ENCODE measurements at places on chromosomes 12 and 14.

DNA sequence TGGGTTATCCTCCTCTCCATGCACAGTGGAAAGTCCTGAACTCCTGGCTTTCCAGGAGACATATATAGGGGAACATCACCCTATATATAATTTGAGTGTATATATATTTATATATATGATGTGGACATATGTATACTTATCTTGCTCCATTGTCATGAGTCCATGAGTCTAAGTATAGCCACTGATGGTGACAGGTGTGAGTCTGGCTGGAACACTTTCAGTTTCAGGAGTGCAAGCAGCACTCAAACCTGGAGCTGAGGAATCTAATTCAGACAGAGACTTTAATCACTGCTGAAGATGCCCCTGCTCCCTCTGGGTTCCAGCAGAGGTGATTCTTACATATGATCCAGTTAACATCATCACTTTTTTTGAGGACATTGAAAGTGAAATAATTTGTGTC lies 4.4 kb downstream of the SSTR1 start:
- no peak for DNase-seq

DNA sequence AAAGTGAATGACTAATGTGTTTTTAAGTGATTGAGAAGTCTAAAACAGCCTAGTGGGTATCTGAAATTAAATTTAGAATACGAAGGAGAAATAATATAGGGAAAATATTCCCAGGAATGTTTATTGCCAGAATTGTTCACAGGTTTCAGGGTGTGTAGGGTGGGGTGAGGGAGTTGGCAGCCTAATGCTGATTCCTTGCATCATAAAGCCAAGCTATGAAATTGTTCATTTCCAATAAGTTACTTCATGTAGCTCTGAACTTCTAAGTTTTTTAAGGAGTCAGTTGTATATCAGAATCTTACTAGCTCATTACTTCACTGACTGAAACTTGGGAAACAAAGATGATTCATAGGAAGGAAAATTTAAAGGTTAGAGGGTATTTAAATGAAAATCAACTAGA lies 56.4 kb downstream of the RAB35 start:
- DNase-seq = no peak

GRCh38 chr12:6647083-6647604 lies at the start of gene ACRBP:
ACRBP (minus strand) TSS chr12:6647432; CDS start chr12:6647366, 66 bp downstream.
- DNase-seq = peak; percentile 76

- DNase-seq = peak; percentile 92
These were observed 876 bp upstream of the PPM1A start for GRCh38 chr14:60247994-60248696.

DNA sequence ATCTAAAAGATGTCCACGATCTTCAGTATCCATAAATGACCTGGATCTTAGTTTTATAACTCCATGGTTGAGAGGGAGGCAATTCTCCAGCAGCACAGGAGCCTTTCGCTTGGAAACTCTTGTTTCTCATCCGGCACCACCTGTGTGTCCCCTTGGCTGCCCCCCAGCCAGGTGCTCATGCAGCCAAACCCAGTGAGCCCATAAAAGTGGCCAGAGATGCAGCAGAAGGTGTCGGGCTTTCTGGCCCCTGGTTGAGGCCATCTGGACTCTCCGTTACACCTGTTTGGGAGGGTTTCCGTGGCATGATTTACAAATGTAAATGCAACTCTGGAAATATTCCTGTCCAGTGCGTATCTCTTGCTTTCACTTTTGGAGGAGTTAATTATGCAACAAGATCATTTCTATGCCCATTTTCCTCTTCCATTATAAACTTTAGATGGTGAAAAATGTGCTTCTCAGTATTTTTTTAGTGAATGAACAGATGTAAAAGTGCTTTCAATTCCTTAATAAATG lies 291.1 kb downstream of the DIO2 start:
- no peak for DNase-seq

DNA sequence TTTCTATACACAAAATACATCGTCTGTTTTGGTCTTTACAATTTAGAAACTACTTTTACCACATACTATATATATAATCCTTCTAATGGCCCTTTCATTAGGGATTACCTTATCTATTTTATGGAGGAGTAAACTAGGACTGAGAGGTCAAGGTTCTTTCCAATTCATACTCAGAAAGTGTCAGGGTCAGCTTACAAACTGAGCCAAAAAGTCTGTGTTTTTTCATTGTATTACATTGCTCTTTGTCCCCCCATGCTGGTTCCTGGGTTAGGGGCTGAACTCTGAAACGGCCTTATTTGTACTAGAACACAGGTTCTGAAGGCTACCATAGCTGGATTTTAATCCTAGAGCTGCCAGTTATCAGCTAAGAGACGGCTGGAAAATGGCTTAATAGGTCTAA lies 368.1 kb downstream of the GRIN2B start:
- DNase-seq = no peak

- no peak for DNase-seq
These were observed 216.7 kb upstream of the SSTR1 start for GRCh38 chr14:37991027-37991426.

GRCh38 chr12:82793751-82794281 lies 107.1 kb downstream of the TMTC2 start:
- peak; percentile 72 for DNase-seq

DNA sequence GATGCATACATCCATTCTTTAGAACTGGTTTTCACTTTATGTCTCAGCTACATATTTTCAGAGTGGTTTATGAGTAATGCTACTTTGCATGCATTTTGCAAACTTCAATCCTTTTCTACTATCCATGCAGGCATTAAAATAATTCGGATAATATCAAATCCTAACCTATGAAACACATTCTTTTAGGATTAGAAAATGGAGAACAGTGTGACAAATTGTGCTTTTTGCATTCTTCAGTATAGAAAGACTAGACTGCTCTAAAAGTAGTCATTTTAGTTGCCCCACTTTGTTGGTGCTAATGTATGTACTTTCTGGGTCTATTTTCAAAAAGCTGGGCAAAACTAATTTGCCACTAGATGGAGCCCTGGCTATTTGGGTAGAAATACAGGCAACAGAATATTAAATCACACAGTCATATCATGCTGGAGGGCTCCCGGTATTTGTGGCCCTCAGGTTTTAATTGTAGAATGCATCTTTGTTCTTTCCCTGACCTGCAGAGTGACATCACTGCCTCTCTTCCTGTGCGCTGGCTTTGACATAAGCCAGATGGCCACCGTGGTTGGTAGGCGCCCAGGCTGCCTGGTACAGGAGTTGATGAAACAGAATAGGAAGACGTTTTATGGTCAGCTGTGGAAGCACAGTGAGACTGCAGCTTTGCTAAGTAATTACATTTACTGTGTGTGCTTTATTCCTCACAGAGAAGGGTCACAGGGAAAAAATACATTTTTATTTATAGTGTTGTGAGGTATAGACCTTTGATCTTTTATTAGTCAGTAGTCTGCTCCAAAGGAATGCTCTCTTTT lies 28.1 kb downstream of the MSRB3 start:
- DNase-seq = peak; percentile 75

DNA sequence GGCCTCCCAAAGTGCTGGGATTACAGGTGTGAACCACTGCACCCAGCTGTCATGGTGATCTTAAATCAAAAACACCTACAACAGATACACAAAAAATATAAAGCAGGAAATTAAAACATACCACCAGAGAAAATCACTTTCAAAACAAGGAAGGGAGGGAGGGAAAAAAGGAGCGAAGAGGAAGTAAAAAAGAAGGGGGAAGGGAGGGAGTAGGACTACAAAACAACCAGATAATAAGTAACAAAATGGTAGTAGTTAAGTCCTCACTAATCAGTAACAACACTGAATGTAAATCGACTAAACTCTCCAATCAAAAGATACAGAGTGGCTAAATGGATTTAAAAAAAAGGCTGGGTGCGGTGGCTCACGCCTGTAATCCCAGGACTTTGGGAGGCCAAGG lies 89.0 kb downstream of the SH2B3 start:
- DNase-seq = peak; percentile 34

GRCh38 chr14:77559381-77559780 lies 57.1 kb downstream of the SPTLC2 start:
- DNase-seq = no peak

GRCh38 chr14:105135700-105136395 lies 32.7 kb downstream of the JAG2 start:
- no peak for DNase-seq

GRCh38 chr12:57182918-57183575 lies 33.5 kb upstream of the NXPH4 start:
- DNase-seq = peak; percentile 83

DNA sequence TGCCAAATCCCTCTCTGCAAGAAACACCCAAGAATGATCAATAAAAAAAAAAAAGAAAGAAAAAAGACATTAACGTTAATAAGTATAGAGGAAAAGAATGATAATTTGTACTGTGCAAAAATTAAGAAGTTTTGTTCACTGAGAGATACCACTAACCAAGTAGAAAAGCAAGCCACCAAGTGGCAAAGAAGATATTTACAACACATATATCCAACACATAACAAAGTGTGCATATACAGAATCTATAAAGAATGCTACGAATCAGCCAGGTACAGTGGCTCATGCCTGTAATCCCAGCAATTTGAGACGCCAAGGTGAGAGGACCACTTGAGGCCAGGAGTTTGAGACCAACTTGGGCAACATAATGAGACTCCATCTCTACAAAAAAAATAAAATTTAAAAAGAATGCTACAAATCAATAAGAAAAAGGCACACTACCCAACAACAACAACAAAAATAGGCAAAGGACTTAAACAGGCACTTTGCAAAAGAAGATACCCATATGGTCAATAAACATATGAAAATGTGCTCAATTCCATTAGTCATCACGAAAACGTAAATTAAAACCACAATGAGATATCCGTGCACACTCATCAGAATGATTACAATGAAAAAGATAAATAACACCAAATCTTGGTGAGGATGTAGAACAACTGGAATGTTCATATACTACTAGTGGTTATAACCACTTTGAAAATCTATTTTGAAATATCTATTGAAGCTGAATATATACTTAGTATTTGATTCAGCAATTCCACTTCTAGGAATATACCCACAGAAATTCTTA lies 19.8 kb downstream of the GALNT4 start:
- no peak for DNase-seq

- DNase-seq = no peak
These were observed 81.8 kb downstream of the PRIMA1 start for GRCh38 chr14:93706360-93706955.

DNA sequence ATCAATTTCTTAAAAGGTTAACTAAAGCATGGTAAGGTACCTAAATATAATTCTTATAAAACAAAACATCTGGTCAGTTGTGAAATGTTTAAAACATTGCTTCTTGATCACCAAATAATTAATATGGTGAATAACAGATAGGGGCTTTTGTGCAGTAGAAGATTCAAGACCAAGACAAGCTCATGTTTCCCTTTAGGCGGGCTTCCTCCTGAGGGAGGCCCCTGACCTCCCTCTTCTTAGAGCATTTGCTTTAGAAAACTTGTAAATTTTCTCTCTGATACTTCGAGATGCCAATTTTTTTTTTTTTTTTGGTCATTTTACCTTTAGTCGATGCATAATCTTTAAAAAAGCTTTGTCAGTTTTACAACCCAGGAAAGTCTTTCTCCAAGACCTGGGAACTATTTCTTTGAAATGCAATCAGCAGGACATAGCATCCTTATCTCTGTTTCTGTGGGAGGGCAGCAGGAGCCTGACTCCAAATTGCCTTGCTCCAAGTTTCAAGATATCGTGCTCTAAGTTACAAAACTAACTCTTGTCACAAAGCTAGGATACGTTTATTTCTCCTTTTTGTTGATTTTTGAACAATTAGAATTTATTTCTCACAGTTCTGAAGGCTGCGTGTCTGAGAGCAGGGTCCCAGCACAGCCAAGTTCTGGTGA lies 66.6 kb upstream of the BICD1 start:
- DNase-seq = no peak

DNA sequence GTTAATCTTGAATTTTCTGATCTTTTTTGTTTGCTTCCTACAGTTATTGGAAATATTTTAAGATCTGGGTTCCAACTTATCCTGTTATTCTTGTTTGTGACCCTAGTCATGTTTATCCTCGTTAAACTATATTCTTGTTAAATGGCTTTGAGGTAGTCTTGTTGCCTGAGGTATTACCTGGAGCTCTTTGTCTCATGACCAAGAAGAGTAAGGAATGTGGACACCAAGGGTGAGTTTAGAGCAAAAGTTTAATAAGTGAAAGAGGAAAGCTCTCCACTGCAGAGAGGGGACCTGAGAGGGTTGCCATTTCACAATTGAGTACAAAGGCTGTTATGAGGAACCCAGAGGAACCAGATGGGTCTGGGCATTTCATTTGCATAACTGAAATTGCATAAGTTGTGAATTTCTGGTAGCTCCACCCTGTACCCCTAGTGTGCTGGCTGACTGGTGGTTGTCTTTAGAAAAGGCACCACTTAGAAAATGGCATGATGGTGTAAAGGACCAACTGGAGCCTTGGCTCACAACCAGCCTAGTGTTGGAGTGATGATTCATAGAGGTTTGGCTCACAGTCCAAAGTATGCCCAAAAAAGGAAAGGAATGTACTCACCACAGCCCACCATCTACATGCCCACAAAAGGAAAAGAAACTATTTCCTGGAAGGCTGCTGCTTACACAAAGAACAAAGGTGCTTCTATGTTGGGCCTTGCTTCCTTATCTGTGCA lies 36.7 kb upstream of the RESF1 start:
- DNase-seq = no peak

DNA sequence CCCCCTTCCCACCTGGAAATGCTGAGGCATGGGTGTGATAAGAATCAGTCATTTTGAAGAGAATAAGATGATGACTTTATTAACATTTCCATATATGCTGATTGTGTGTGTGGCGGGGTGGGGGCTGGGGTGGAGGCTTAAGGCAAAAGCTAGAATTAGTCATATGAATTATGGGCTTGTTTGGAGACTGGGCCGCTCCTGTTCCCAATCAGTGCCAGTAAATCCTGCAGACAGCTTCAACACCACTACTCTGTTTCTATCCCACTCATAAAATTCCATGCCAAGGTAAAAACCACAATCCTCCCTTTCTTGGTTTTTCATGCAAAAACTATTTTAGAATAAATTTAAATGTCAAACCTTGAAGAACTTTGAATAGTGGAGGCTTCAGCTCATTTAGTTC lies 29.9 kb upstream of the SLC38A2 start:
- no peak for DNase-seq

GRCh38 chr14:36748610-36749213 lies 87.1 kb downstream of the PAX9 start:
- DNase-seq = no peak

GRCh38 chr14:74507840-74508239 lies 14.3 kb downstream of the ISCA2 start:
- no peak for DNase-seq

- DNase-seq = no peak
These were observed 33.8 kb upstream of the SMUG1 start for GRCh38 chr12:54222609-54223008.

GRCh38 chr12:42968426-42968825 lies 378.9 kb upstream of the PRICKLE1 start:
- no peak for DNase-seq

DNA sequence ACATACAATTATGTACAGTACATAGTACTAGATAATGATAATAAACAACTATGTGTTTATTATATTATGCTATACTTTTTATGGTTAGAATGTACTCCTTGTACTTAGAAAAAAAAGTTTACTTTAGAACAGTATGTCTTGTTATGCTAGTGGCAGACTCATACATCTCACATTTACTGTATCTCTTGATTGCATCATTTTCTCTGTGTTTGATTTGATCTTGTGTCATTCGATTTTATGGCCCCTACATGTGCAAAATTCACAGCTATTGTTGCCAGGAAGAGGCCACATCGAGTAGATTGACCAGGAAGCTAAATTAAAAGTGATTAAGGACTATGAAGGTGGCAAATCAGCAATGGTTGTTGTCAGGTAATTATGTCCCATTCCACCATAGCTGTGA lies 153.0 kb downstream of the PCNX1 start:
- no peak for DNase-seq

Measured in NCI-H82 (cell line).